Naive B cell (primary cell): ENCODE measurements at places on chromosomes 11 and 22. TPM values are rescaled to one million over a fixed set of nuclear protein-coding genes. Genes with fewer than 3 reads are reported as not detected.
A peak's percentile ranks its signal among the peaks of the same experiment; 100 is the strongest.

Gene CEND1
- not detected for polyA plus RNA-seq

DNA sequence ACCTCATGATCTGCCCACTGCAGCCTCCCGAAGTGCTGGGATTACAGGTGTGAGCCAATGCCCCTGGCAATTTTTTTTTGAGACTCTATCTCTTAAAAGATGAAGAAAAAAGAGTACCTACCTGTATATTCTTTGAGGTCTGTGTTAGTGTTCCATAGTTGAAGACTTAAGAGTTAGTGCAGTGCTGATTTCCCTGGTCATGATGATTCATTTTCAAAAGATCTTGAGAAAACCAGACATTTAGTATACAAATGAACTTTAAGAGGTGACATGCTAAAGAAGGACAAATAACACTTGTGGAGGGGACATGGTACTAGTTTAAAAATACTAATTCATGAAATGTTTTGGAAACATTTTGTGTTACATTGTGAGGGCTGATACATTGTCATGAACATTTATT lies 17.7 kb downstream of the CBL start:
- no peak for DNase-seq
- no peaks in the 10 kb centered on the region for H3K36me3 ChIP-seq
- no peaks in the 10 kb centered on the region for H3K27me3 ChIP-seq
- H3K27ac ChIP-seq, result no peak overlapping the region

- H3K4me1 ChIP-seq, result no peaks in the 10 kb centered on the region
- peaks cover 18% of the 10 kb centered on the region for H3K27me3 ChIP-seq
- H3K27ac ChIP-seq, result no peak overlapping the region
- no peaks in the 10 kb centered on the region for H3K36me3 ChIP-seq
- H3K4me3 ChIP-seq, result no peak overlapping the region
Measured at GRCh38 chr11:32310214-32310601, 125.1 kb downstream of the WT1 start.

DNA sequence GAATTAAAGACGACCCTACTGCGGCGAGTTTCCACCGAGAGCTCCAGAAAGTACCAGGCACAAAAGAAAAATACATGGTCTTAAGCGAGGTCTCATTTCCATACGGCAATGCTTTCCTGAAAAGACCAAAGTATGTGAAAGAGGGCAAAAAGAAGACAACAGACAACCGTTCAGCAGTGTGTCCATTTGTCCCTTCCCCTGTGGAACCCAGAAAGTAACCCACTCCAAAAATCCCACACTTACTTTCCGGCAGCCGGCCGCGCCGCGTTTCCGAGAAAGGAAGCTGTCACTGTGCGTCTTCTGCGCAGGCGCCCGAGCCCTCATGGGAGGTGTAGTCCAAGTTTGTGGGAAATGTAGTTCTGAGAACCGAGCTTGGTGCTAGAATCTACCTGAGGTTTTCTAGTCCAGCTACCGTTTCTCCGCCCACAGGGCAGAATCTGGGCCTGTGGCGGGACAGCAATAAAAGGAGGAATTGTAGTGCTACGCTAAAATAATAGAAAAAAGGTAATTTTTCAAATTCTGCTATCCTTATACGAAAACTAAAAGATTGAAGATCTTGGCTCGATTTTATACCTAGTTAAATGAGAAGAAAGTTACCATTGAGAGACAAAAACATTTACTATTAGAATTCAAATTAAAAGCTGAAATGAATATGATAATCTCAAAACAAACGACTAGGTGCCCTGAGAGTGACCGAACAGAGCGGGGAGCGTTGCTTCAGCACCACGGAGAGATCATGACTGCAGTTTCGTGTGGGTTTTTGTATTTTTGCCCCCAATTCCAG lies at the start of gene PUS3:
Gene PUS3, minus strand, starts transcription at position 280 of the 784 bp plus-strand sequence. CDS start 6,922 bp downstream, outside the sequence.
- no peaks in the 10 kb centered on the region for H3K36me3 ChIP-seq
- peaks cover 27% of the 10 kb centered on the region for H3K4me1 ChIP-seq
- H3K27me3 ChIP-seq, result peaks cover 24% of the 10 kb centered on the region

DNA sequence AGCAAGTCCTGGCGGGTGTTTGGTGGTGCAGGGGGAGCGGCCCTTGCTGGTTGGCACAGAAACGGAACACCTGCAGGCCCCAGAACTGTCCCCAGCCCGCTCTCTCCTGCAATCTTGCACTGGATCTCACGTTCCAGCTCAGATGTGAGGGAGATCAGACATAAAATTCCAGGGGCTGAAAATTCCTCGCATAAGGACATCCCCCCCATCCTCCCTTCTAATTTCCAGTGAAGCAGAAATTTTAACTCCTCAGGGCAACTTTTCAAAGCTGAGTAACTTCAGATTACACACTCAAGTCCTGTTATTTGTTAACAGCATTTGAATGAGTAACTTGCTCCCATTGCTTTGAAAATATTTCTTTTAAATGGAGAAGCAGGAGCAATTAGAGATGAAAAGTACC lies 40.3 kb upstream of the RASSF10 start:
- no peaks in the 10 kb centered on the region for H3K27me3 ChIP-seq
- no peak for DNase-seq
- H3K27ac ChIP-seq, result no peak overlapping the region

Gene PLA2G3
- not detected for polyA plus RNA-seq

DNA sequence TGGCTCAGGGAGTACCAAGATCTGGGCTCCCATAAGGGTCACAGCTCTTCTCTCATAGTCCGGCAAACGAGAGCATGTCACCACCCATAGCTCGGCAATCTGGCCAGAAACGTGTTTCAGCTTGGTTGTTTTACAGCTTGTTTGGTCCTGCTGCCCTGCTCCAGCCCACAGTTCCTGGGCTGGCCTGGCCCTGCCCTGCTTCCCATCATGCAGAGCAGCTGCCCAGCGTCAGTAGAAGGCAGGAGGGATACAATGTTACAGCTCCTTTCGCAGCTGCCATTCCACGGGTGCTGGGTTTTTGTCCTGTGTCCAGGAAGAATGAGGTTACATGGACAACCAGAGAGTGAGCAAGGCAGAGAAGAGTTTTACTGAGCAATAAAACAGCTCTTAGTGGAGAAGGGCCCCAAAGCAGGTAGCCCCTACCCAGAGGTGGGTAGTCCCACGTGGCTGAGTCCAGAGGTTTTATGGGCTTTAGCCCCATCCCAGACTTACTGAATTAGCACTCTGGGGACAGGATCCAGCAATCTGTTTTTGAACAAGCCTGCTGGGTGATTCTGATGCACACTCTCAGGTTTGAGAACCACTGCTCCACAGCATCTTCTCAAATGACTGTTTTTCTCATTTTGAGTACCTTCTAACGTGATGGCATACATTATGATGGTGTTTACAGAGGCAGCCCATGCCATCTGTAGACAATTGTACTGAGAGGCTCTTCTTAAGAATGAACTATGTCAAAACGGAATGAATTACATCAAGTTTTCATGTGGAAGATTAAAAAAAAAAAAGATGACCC lies 5.8 kb upstream of the MS4A18 start:
- H3K36me3 ChIP-seq, result peaks cover 7% of the 10 kb centered on the region
- no peak overlapping the region for H3K27ac ChIP-seq
- H3K4me1 ChIP-seq, result no peaks in the 10 kb centered on the region
- H3K27me3 ChIP-seq, result peaks cover 66% of the 10 kb centered on the region

DNA sequence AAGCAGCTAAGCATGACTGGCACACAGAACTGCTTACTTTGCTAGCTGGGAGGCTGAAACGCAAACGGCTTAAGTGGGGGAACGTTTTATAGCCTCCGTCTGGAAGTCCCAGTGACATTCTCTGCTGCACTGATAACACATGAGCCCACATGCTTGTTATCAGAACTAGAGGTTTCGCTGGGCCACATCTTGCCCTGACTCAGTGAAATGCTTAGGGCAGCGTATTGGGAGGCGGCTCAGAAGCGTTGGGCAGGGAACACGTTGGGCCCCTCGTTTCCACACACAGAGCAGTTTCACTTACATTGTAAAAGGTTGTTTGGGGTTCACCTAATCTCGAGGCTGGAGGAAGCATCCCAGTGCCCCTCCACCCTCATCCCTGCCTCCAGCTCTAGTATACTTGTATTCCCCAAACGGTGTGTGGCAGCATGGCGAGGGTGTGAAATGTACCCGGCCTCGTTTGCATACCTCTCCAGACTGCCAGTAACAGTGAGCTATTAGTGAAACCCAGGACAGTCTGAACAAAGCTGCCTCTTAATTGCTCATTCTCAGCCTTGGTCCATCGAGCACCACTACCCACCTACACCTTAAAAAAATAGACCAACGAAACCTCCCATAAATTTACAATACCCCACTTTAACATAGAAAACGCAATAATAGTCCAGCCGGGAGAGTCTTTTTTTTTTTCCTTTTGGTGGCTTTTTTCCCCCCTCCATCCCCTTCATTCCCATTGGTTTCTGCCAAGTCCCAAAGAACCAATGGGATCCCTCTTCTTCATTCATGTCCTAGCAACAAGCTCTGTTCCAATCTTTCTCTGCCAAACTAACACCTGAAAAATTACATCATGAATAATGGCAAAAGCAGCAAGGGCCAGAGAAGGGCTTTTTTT lies 218.8 kb upstream of the SORL1-AS1 start:
- H3K36me3 ChIP-seq, result no peaks in the 10 kb centered on the region
- H3K27ac ChIP-seq, result peak overlapping the region; percentile 4
- H3K27me3 ChIP-seq, result peaks cover 12% of the 10 kb centered on the region
- no peak overlapping the region for H3K4me3 ChIP-seq
- no peaks in the 10 kb centered on the region for H3K4me1 ChIP-seq

Gene OPCML
- not detected for polyA plus RNA-seq

Gene C11orf97
- polyA plus RNA-seq, result not detected

- peak; percentile 99 for DNase-seq
- peaks cover 70% of the 10 kb centered on the region for H3K4me1 ChIP-seq
- H3K36me3 ChIP-seq, result peaks cover 10% of the 10 kb centered on the region
- peak overlapping the region; percentile 96 for H3K4me3 ChIP-seq
Measured at GRCh38 chr11:118928101-118928869, 2.6 kb upstream of the BCL9L start.

GRCh38 chr11:102430158-102430836 lies 22.3 kb downstream of the TMEM123 start:
- H3K4me1 ChIP-seq, result peaks cover 52% of the 10 kb centered on the region
- H3K36me3 ChIP-seq, result peaks cover 17% of the 10 kb centered on the region
- no peaks in the 10 kb centered on the region for H3K27me3 ChIP-seq
- peak overlapping the region; percentile 42 for H3K4me3 ChIP-seq

Gene ADAMTS15
- not detected for polyA plus RNA-seq

Gene RIBC2
- polyA plus RNA-seq, result not detected

GRCh38 chr11:134124660-134125451 lies 56.0 kb downstream of the JAM3 start:
- peaks cover 7% of the 10 kb centered on the region for H3K36me3 ChIP-seq
- no peak overlapping the region for H3K4me3 ChIP-seq
- H3K27me3 ChIP-seq, result peaks cover 39% of the 10 kb centered on the region
- no peak overlapping the region for H3K27ac ChIP-seq

- no peak for DNase-seq
- peaks cover 21% of the 10 kb centered on the region for H3K27me3 ChIP-seq
- H3K4me1 ChIP-seq, result peaks cover 10% of the 10 kb centered on the region
- H3K36me3 ChIP-seq, result no peaks in the 10 kb centered on the region
- H3K4me3 ChIP-seq, result no peak overlapping the region
- no peak overlapping the region for H3K27ac ChIP-seq
Measured at GRCh38 chr22:24518771-24519485, 23.8 kb downstream of the UPB1 start.

Gene MPZL3
- polyA plus RNA-seq, result 1.9 TPM
